EL (cell line): ENCODE measurements at places on chromosomes 13 and 19.

- DNase-seq: no peak
Observed at GRCh38 chr13:110047496-110047895, 259.5 kb downstream of the COL4A1 start.

DNA sequence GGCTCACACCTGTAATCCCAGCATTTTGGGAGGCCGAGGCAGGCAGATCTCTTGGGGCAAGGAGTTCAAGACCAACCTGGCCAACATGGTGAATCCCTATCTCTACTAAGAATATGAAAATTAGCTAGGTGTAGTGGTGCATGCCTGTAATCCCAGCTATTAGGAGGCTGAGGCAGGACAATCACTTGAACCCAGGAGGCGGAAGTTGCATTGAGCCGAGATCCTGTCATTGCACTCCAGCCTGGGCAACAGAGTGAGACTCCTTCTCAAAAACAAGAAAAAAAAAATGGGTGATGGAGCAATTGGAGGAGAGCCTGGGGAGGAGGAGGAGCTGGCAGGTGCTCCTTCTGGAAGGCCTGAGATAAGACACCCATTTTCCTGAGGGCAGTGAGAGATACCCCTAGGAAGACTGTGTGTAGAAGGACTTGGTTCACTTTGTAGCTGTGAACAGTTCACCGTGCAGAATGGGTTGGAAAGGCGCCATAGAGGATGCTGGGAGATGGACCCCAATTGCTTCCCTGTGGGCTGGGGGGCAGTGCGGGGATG is 8.7 kb upstream of the CARM1 start:
- DNase-seq: no peak

DNA sequence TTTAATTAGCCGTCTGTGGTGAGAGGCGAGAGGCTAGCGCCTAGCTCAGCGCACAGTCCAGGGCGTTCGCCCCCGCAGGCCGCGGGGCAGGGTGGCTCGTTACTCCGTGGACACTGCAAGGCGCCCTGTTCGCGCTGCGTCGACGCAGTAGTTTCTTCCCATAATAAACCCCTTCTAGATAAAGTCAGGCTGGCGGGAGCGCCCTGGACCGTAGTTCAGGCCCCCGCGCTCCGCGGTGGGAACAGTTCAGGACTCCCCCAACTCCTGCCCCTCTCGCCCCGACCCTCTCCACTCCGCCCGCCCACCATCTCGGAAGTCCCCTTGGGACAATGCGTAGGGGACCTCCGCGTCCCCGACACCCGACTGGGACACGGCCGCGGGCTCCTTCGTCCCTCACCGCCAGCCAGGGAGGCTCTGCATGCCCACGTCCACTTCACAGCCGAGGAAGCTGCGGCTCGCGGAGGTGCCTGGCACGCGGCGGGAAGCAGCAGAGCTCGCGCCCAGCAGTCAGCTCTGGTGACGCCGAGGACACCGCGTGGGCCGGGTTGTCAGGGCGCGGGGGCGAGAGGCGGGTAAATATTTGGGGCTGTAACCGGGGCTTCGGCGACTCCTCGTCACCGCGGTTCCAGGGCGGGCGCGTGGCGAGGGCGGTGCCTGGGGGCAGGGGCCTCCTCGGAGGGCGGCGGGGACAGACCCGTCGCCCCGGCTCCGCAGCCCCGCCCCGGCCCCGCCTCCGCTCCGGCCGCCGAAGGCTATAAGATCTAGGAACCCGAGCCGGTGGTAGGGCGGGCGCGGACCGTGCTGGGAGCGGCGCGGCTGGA is at the start of gene RGCC:
Gene RGCC (plus strand): TSS at position 783 of the 821 bp plus-strand sequence. CDS start 158 bp downstream, outside the sequence.
- peak; percentile 62 for DNase-seq

DNA sequence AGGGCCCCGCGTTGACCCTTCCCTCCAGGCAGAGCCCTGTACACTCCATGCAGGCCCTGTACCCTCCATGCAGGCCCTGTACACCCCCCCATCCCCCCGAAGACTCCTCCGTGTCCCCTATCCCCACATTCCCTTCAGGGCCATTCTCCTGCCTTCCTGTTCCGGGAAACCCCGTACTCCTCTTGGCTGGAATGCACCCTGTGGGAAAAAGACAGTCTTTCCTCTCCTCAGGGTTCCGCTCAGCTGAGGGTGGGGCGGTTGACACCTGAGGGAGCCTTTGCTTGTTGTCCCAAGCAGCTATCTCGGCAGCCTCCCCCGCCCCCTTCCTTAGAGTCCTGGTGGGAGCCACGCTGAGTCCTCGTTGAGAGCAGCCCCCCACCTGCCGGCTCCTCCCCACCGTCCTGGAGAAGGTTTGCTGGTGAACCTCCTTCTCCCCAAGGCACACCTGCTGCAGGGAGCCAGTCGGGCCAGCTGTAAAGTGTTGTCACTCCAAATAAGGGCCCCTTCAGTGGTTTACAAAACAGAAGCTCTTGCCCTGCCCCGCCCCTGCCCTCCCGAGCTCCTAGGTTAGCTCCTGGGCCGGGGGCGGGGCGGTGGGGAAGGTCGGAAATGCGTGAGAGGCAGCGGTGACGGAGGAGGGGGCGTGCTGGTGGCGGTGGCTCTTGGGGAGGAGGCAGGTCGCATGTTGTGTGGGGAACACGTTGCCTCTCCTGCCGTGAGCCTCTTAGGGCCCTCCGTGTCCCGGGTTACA is 1.5 kb downstream of the GNA11 start:
- DNase-seq: peak; percentile 27

- DNase-seq: no peak
Observed at GRCh38 chr13:110528371-110528770, 33.2 kb downstream of the RAB20 start.

GRCh38 chr13:32893176-32893575 is 123.0 kb upstream of the KL start:
- DNase-seq: no peak

GRCh38 chr13:50509771-50510441 is 333.6 kb downstream of the DLEU7 start:
- peak; percentile 66 for DNase-seq

GRCh38 chr13:36131222-36131930 is at the start of gene DCLK1:
TSS of gene DCLK1 (minus strand) at chr13:36131382.
- DNase-seq: peak; percentile 26

GRCh38 chr13:86135856-86136255 is 336.6 kb upstream of the SLITRK6 start:
- no peak for DNase-seq

DNA sequence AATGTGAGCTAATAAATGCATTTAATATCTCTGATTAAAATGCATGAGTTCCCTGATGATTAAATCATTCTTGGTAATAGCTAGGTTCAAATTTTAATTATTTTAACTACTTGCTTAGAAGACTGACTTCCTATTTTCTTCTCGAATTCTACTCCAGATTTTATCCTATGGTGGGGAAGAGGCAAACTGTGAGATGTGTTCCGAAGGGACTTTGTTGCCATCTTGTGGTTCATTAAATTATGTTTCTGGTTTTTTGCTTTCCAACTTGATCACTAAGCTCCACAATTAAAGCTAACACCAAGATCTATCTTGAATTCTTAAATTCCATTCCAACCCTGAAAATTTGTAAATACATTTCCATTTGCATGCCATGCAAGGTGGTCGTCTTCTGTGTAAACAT is 538.4 kb upstream of the PCDH20 start:
- no peak for DNase-seq

- peak; percentile 81 for DNase-seq
Observed at GRCh38 chr13:111202745-111203144, 87.6 kb downstream of the ARHGEF7 start.

DNA sequence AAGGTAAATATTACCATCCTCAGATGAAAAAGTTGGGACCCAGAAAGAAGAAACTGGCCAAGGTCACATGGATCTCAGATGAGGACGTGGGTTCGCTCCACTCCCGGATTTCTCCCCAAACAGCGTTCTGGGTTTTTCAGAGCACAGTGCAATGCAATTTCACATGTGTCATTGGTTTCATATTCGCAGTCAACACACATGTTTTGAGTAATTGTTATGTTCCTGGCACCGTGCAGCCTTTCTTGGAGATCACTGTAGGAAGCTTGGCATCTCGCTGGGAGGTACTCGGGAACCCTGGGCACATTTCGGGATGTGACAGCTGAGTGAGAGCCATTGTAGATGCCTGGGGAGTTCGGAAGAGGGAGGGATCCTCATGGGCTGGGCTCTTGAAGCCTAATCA is 26.2 kb upstream of the CEBPG start:
- no peak for DNase-seq

DNA sequence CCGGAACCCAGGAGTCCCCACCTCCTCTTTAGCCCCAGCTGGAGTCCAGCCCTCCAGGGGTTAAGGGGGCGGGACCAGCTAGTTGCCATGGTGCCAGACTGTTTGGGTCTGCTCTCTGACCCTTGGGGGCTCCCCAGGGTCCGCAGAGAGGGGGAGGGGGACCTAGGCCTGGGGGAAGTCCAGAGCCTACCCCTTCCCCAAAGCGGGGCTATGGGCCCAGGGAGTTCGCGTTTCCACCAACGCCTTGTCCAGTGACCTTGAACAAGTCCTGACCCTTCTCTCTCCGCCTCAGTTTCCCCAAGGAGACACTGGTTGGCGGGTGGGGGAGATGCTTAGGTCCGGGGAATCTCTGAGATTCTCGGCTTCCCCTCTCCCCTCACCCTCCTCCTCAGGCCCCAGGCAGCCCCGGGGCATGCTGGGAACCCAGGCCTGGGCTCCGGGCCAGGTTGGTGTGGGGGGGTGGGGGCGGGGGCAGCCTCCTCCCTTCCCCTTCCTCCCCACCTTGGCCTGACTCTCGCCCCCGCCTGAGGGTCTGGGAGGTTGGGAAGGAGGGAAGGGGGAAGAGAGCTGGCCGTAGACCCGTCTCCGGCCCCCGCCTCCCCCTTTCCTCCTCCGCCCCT is 2.6 kb upstream of the SPACA6 start:
- peak; percentile 75 for DNase-seq

- DNase-seq: no peak
Observed at GRCh38 chr13:24267274-24267673, 42.1 kb upstream of the C1QTNF9 start.

- DNase-seq: peak; percentile 42
Observed at GRCh38 chr13:24683838-24684599, 3.8 kb downstream of the ATP12A start.

DNA sequence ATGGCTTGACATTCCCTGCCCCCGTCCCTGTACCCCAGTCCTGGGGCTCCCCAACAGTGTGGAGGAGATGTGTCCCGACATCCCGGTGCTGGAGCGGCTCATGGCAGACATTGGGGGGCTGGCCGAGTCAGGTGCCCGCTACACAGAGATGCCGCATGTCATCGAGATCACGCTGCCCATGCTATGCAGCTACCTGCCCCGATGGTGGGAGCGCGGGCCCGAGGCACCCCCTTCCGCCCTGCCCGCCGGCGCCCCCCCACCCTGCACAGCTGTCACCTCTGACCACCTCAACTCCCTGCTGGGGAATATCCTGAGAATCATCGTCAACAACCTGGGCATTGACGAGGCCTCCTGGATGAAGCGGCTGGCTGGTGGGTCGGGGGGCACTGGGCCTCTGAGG is 83.8 kb downstream of the RYR1 start:
- DNase-seq: no peak

DNA sequence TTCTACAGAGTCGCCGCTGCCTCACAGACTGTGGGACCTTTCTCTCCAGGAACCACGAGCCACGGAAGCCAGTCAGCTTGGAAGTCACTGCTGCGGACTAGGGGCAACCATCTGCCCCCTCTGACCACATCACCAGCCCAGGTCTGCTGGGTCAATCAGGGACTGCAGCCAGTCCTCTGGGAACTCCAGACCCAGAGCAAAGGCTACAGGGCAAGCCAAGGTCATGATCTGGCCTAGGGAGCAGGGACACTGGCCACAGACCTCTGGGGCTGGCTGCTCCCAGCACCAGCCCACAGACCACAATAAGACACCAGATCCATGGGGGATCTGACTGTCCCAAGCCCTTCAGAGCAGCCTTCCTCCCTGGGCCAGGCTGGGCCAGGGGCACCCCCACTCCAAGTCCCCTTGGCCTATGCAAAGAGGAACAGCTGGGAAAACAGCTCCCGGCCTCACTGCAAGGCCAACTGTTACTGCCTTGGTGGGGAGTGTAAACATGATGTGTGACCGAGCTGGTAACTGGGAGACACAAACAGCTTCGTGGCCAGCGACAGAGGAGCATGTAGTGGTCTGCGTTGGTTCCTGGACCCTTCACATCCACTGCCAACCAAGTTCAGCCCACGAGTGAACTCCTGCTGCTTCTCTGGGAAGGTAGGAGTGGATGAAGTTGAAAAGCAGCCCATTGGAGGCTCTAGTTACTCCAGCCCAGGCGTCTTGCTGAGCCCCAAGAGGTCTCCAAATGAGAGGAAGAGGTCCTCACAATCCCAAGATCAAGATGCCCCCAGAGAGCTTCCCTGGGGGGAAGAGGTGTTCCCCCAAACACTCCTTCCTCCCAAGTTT is 1.5 kb downstream of the AKT2 start:
- no peak for DNase-seq

GRCh38 chr19:33804021-33804799 is 7.5 kb downstream of the KCTD15 start:
- peak; percentile 40 for DNase-seq

DNA sequence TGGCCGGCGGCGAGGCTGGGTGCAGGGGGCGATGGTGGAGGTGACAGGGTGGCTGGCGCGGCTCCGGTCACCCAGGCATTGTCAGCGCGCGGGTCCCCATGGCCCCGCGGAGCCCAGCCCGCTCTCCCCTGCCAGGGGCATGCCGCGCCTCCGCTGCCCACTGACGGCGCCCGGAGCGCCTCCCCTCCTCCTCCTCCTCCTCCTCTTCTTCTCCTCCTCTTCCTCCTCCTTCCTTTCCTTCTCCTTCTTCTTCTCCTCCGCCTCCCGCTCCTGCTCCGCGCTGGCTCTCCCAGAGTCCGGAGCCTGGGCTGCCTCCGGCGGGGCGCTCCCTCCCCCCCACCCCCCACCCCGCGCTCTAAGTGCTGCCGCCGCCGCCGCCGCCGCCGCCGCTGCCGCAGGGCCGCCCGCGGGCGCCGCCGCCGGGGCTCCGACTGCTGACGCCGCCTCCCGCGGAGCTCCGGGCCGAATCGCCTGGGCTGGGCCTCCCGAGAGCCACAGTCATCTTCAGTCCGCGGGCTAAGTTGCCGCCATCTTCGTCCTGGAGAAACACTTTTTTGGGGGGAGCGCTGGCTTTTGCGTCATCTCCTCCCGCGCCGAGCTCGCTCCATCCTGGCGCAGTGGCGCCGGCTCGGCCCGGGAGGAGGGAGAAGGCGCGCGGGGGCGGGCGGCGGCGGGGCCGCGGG is 348.3 kb downstream of the LIG4 start:
- no peak for DNase-seq

GRCh38 chr13:39588384-39588783 is 14.6 kb downstream of the LHFPL6 start:
- DNase-seq: no peak

- DNase-seq: peak; percentile 76
Observed at GRCh38 chr19:17406046-17406886, 836 bp upstream of the BST2 start.

DNA sequence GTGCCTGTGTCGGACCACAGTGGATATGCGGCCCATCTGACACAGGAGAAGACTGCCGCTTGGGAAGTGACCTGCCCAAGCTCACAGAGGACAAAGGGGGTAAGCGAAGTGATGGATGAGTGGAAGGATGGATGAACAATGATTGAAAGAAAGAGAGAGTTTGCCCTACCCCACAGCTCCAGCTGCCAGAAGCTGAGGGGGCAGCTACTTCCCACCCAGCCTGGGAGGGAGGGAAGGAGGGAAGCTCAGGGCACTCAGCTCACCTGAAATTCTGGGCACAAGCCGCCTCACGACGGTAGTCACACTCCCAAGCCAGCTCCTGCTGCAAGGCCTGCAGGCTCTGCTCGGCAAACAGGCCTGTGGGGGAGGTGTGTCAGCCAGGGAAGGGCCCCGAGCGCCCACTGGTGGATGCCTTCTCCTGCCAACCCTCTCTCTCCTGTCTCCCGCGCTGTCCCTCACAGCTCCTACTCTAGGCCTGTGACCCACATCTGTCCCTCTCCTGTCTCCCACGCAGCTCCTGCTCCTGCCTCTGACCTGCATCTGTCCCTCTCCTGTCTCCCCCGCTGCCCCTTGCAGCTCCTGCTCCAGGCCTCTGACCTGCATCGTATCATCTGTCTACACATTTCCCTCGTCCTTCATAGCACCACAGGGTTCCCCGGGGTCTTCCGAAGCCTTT is 12.0 kb upstream of the NUMBL start:
- no peak for DNase-seq
